ENCODE measurements at places on chromosomes 1 and 21.

DNA sequence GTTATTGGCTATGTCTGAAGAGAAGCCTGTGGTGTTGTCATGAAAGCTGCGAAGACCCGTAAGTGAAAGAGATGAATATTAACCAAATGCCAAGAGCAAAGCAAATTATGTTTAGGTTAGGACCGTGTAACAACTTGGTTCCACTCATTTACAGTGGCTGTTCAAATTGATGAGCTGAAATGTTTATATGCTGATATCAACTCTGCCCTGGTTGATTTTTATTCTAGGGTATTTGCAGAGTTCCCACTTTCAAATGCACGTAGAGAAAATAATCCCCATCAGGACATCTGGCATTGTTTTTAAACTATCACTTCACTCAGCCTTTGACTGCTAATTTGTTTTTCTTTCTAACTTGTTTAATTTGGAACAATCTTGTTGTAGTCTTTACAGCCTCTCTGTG lies 581.6 kb upstream of the ADAMTS5 start:
- no peak for DNase-seq

GRCh38 chr1:32920833-32921232 lies 19.6 kb upstream of the TMEM54 start:
- no peak for DNase-seq

DNA sequence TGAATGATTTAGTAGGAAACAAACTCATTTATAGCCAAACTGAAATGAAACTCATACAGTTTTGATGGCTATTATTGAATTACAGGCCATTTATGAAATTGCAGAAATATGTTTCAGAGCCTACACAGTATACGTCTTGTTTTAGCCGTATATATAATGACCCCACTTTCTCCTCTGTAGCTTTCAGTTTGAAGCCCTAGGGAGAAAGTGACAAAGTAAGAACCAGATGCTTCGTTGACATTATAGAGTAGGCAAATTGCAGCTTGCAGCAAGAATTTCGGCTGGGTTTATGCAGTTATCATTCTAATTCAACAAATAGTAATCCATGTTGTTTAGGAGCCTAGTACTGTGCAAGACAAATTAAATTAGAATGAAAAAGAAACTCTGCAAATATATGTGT lies 836.3 kb upstream of the ADGRL4 start:
- DNase-seq, result no peak

- no peak for DNase-seq
These were observed 18.4 kb upstream of the INPP5B start for GRCh38 chr1:37965301-37965700.

GRCh38 chr1:44640200-44640853 lies 34.0 kb downstream of the TMEM53 start:
- no peak for DNase-seq

DNA sequence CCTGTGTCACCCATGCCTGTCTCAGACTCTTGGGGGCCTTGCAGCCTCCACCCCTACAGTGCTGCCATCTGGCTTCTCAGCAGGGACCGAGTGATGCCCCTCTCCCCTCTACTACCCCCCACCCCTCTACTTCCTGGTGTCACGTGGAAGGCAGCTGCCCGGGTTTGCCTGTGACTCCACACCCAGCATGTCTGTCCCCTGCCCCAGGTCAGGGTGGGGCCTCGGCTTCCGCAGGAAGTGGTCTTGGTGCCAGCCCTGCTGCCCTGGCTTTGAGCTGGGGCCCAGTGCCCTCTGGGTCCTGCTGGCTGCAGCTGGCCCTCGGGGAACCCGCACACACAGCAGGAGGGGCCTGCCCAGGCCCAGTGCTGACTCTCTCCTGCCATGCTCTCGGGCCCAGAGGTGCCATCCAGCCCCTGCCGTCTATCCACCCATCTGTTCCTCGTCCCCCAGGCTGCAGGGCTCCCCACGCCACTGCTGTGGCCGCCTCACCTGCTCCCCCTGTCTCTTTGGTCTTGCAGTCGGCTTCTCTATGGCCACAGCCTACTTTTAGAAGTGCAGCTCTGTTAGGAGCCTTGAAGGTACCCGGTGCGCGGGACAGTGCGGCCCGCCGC lies 24.0 kb downstream of the PLCH2 start:
- DNase-seq, result no peak

DNA sequence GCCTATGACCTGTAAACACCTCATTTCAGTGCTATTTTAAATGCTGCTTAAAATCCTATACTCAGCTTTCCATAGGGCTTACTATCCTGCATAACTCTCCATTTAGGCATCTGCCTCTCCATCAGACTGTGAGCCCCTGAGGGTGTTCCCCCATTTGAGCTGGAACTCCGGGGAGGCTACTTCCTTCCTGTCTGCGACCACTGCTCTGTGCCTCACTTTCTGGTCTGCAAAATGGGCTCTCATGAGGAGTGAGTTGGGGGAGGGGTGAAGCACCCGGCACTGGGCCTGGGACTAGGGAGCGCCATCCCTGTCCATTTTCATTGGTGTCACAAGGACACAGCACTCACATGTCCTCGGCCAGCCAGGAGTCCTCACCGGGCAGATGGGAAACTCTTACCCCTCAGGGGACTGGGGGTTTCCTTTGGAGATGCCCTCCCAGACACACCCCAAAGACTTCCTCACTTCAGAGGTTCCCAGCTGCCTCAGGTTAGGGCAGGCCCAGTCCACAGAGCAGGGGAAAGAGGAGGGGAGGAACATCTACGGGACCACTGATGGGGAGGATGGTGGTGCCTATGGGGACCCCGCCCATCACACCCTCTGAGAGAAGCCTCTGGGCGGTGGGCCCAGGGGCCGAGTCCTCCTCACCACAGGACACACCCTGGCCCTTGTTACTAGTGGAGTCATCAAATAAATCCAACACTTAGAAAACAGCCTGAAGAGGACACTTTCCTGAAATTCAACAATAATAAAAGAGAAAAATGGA lies 134.9 kb downstream of the MATN1 start:
- DNase-seq, result no peak

GRCh38 chr1:110626889-110627288 lies 20.7 kb upstream of the KCNA2 start:
- DNase-seq, result no peak

GRCh38 chr21:29462479-29462878 lies 163.8 kb downstream of the BACH1 start:
- DNase-seq, result no peak

All from stimulated activated CD8-positive, alpha-beta memory T cell treated with anti-CD3 and anti-CD28 coated beads, Interleukin-7, amount 100 ng/mL, for 24 hours (primary cell).